Left ventricle myocardium inferior (tissue), 1 donor: ENCODE measurements at places on chromosomes 2 and 18. TPM values are rescaled to one million over a fixed set of nuclear protein-coding genes. Genes with fewer than 3 reads are reported as not detected.

DNA sequence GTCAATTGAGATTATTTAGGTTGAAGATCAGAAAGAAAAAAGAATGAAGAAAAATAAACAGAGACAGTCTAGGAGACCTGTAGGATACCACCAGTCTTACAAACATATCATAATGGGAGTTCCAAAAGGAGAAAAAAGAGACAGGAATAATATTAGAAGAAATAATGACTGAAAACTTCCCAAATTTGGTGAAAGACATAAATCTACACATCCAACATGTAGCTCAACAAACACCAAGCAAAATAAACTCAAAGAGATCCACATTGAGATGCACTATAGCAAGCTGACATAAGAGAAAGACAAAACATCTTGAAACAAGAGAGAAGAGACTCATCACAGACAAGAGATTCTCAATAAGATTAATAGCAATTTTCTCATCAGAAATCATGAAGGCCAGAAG, 274.0 kb downstream of the TFCP2L1 start:
- DNase-seq: no peak

DNA sequence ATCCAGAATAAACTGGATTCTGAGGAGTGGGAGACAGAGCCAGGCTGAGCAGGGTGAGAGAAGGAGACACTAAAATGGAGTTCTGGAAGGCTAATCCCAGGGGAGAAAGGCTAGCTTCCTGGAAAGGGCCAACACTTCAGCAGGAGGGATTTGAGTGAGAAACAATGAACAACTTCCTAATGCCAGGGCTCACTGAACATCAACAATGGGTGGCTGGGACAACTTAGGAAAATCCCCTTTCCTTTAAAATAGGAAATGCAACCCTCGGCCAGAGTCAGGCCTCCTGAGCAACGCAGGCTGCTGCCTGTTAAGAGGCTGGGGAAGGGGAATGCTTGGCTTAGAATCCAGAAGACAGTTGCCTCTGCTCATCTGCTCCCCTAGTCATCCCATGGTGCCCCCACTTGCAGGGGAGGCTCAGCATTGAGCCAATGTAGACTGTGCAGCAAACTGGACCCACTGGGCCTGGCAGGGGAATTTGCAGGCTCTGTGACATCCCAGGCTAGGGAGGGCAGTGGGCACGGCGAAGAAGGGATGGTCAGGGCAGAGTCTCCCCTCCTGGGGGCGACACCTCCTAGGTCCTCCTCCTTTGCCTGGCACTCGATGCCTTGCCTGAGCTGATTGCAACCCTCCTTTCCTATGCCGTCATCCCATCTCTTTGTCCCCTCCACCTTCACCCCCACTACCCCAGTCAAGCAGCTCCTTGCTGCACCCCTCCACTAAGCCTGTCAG, 182.5 kb downstream of the TNS1 start:
- DNase-seq: no peak

DNA sequence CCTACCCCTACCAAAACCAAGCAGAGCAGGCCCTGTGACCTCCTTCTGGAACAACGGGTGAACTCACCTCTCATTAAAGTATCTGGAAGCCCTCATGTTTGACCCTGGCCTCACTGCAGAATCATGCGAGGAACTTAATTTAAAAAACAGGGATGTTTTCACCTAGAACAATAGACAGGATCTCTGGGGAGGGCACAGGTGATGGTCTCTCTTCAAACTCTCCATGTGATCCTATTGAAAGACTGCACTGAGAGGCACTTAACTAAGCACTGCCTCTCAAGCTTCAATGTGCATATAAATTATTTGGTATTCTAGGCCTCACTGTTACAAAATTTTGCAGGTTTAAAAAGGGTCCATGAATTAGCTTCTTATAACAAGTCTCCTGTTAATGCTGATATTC, 7.5 kb downstream of the ZNF519 start:
- no peak for DNase-seq

DNA sequence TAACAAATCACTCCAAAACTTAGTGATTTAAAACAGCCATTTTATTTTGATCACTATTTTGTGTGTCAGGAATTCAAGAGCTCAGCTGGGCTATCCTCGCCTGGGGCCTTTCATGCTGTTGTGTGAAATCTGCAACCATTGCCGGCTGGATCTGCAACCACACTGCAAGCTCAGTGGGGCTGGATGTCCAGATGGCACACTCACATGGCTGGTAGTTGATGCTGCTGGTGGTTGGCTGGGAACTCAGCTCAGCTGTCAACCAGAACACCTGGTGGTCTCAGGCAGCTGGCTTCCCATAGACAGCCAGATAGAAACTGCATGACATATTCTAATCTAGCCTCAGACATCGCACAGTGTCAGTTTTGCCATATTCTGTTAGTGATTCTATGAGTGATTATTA, 30.6 kb upstream of the AP1S3 start:
- DNase-seq: no peak

DNA sequence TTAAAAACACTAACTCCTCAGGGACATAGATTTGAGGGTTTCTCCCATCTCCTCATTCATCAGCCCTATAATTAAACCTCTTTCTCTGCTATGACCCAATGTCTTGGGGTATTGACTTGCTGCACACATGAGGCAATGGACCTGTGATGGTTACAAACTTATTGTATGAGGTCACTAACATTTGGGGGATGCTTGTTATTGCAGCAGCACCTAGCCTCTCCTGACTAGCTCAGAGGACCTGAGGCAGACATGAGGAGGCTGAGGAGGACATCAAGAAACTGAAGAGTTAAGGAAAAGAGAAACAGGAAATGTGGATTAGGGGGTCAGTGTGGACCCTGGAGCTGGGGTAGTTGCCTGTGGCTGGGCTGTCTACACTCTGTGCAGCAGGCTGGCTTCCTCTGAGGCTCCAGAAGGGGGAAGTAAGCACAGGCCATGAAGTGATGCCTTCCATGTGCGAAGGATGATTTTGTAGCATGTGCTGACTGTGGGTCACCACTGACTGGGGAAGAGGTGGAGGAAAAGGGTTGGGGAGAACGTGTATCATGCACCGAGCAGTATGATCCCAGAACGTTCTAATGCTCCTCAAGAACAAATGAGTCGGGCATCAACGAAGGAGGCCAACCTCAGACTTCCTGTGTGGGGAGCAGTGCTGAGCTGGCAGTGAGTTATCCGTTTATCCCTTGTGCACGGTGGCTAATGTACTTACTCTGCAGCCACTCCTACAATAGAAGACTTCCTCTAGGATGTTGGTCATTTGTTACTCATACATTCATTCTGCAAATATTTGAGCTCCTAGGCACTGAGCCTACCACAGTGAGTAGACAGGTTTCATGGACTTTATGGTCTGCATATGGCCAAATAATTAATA, 42.1 kb upstream of the RFX8 start:
- no peak for DNase-seq

DNA sequence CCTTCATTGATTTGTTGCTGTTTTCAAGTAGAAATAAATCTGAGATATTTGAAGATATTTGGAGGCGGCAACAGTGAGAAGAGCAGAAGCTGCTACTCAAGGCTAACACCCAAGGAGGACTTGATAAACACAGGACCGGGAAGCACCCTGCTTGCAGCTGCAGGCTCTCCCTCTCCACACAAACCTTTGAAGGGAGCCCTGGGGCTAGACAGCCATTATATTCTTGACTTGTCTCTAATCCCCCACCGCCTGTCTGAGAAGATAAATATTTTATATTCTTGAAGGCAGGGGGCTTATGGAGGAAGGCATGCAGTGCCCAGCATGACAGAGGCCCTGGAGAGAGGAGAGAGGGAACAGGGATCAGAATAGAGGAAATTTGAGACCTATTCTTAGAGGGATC, 50.9 kb upstream of the SMAD2 start:
- no peak for DNase-seq

- no peak for DNase-seq
Observed at GRCh38 chr2:86570059-86570458, 6.8 kb upstream of the CHMP3 start.

DNA sequence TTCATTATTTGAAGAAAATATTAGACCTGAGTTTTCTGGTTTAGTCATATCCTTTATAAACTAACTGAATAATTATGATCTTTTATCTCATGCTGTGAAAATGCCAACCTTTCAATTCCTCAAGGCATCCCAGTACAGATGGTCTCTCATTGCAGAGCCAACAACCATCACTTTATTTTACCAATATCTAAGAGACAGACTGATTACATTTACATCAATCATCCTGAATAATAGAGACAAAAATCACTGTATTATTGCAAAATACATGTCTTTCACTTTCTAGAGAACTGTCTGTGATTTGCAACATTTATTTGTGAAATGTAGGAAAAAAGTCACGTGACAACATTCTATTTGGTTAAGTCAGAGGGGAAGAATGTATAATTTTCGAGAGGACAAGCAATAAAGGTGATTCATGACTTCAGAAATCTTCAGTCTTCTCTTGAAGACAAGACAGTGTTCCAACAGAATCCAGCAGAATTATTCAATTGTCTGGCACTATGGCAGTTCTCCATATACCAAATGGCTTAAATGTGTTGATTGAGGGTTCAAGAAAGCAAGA, 503.6 kb upstream of the SYT4 start:
- no peak for DNase-seq

Gene AQP12B
- total RNA-seq: not detected

Gene MYO7B
- 0.44 TPM for total RNA-seq

Gene RUFY4
- not detected for total RNA-seq

Gene CTLA4
- total RNA-seq: 0.11 TPM

Gene C18orf54
- 1.4 TPM for total RNA-seq
